ENCODE measurements at places on chromosomes 1 and 21.
A peak's percentile ranks its signal among the peaks of the same experiment; 100 is the strongest.

DNA sequence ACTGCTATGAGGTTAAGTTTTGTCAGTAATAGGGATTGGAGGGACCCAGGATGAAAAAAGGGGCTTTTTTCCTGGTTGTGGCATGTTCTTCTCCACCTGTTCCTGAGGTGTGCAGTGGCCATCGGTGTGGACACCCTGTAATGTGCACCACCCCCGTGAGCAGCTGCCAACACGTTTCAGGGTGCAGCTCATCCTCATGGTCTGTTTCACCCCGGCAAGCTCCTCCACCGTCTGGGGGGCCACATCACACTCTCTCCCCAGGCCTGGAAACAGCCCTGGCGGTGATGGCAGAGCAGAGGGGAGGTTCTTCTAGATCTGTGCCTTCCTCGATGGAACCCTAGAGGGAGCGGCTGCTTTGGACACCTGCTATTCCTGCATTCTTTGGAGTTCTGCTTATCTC is 435.4 kb downstream of the MATN1 start:
- no peak for DNase-seq

DNA sequence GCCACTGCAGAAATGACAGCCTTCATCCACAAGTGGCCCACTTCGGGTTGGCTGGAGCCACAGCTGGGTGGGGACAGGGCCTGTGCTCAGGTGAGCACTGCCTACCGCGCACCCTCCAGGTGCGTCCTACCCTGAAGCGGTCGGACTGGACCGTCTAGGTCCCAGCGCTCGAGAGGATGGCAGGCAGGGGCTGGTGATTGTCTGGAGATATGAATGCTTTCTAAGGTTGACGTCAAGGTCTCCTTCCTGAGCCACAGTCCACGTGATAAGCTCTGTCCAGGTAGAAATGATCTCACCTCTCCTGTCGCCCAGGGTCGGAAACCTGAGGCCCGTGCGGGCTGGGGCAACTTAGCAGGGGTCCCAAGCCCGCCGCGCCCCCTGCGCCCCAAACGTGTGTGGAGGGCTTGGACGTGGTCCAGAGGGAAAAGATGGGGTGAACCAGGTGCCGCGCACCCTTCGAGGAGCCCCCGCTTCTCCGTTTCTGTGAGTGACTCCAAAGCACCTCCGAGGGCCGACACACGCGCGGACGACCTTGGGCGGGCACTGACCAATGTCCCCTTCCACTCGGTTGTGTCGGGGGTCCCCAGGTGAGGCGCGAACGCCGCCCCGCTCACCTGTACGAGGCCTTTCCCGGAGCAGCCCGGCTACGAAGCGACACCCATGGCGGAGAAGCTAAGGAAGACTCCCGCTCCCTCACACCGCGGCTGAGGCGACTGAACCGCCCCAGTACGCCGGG is 853 bp upstream of the DOP1B start:
- DNase-seq = no peak

DNA sequence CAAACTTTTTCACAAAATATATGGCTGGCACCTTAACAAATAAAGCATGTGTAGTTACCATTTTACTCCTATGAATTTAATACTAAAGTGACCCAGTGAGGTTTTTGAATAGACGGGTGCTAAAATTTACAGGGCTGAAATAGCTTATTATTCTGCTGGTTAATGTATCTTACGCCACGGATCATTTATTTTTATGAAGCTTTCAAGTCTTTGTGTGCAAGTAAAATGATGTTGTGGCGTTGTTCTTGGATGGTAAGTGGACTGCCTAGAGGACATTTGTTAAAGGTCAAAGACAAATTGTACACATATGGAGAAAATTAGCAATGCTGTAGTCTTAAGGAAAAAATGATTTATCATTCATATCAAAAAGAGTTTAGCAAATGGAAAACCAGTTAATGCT is 22.8 kb downstream of the INSL5 start:
- no peak for DNase-seq

DNA sequence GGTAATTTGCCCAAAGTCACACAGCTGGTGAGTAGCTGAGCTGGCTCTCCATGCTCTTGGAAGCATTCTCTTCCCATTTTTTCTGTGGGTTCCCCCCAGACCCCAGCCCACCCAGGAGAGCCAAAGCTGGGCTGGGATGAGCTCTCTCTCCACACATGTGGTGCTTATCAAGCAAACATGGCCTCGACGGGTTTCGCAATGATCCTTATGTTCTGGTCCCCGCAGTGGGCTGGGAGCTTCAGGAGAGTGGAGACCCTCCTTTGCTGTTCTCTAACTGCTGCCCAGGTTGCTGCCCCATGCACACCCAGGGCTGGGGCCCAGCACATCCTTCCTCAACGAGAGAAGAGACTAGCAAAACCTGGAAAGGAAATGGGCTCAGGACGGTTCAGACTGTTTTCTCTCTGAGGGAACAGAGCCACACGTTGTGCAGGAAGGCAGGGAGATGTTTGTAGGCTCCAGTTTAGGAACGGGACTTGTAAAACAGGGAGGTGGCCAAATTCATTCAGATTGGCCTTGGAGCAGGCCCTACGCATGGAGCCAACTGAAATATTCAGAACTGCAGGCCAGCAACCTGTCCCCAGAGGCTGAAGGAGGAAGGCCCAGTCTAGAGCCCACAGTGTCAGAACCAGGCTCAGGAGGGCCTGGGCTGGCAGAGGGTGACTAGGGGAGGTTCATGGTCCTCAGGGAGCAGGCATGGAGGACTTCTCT is 27.2 kb upstream of the CSF1 start:
- no peak for DNase-seq

GRCh38 chr1:234989019-234989418 is 139.6 kb downstream of the TOMM20 start:
- DNase-seq = no peak

GRCh38 chr1:42430286-42431135 is 25.3 kb downstream of the ZMYND12 start:
- no peak for DNase-seq

- DNase-seq = no peak
Observed at GRCh38 chr1:234768171-234768568, 158.2 kb upstream of the IRF2BP2 start.

DNA sequence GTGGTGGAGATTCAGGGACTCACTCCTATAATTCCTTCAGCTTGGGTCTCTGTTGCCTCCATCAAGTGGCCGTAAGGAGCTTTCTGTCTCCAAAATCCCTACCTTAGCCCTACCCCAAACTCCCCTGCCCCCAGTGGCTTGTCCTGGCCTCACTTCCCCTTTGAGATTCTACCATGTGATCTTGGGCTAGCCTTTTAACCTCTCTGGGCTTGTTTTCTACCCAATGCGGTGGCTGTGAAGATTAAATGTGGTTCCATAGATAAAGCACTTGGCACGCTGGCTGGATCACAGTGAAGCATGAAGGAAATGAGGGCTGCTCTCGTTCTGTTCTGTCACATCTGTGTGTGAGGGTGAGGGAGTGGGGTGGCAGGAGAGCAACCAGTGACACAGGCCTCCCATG is 43.6 kb downstream of the FAAH start:
- no peak for DNase-seq

GRCh38 chr1:43351421-43352350 is 7.1 kb upstream of the CDC20 start:
- no peak for DNase-seq

DNA sequence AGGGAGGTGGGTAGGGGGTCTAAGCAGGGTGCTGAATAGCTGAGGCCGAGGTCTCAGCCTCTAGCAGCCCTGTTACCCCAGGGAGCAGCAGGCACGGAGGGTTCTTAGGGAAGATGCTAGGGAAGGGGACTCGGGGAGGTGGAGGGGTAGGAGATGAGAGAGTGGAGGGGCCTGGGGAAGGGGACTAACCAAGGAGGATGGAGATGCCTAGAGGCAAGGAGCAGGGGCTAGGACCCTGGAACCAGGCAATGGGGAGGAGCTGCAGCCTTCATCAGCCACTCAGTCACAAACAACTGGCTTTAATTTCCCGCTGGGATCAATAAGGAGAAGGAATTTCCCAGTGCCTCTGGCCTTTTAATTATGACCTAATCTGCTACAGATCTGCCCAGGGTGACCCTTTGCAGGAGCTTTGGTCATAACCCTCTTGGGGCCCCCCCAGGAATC is 2.9 kb upstream of the CRABP2 start:
- no peak for DNase-seq

DNA sequence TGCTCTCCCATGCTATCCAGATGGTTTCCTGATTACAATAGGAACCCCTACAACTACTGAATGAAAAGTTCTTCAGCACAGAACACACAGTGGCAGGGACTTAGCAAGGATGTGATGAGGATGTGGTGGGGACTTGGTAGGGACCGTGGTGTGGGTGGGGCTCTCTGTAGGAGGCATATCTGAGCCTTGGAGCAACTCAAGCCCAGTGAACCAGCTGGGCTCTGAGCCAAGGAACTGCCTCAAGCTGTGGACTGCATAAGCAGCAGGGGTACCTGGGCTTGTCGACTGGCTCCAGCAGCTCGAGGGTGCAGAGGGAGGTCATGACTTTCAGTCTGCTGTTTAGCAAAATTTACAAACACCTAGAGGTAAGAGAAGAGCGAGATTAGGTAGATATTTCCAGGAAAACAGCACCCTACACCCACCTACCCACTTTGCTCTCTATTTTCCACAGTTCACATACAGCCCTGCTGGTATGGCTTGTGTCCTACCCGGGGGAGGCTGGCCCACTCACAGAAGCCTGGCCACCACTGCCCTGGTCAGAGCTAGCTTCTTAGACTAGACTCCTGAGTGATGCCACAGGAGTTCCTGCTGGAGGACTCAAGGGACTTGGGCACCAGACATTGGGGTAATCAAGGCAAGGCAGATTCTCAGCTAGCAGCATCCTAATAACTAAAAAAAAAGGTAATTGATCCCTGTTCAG is 86.8 kb upstream of the GCLM start:
- DNase-seq = no peak

GRCh38 chr1:93602101-93602500 is 79.5 kb downstream of the BCAR3 start:
- DNase-seq = no peak

GRCh38 chr1:9294405-9294773 is 1.7 kb downstream of the SPSB1 start:
- DNase-seq = no peak

DNA sequence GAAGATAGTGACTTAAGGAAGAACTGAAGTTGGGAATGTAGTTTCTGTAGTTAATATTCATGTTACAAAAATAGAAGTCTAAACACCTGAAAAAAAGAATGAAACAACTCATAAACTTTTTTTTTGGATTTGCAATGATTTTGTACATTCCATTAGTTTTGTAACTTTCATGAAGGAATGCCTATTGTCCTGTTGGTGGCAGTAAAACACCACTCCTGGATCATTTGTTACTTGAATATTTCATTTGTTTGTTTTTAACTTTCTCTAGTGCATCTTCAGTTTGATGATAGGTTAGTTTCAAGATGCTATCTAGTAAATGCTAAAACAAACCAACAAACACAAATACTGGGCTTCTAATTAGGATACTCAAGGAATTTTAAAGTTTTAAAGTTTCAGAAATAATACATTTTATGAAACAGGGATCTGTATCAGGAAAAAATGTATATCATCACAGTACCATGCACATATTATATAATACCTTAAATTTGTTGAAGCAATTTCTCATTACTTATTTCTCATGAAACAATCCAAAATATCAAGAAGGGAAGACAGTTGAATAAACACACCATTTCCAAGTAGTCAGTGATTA is 229.7 kb upstream of the CACYBP start:
- DNase-seq = peak; percentile 55

DNA sequence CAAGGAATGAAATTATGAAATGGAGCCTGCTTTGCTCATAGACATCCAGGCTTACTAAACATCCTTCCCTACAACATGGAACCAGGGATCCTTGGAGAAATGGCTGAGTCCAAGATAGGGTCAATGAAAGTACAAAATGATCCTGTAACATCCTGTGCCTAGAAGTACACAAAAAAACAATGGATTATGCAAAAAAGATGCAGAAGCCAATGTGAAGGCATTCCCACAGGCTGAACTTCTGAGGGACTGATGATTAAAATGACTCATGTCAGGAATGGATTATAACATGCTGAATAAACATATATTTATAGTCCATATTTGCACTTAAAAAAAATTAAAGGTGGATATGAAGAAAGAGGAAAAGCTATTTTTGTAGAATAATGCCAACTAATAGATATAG is 10.4 kb upstream of the HOOK1 start:
- no peak for DNase-seq

DNA sequence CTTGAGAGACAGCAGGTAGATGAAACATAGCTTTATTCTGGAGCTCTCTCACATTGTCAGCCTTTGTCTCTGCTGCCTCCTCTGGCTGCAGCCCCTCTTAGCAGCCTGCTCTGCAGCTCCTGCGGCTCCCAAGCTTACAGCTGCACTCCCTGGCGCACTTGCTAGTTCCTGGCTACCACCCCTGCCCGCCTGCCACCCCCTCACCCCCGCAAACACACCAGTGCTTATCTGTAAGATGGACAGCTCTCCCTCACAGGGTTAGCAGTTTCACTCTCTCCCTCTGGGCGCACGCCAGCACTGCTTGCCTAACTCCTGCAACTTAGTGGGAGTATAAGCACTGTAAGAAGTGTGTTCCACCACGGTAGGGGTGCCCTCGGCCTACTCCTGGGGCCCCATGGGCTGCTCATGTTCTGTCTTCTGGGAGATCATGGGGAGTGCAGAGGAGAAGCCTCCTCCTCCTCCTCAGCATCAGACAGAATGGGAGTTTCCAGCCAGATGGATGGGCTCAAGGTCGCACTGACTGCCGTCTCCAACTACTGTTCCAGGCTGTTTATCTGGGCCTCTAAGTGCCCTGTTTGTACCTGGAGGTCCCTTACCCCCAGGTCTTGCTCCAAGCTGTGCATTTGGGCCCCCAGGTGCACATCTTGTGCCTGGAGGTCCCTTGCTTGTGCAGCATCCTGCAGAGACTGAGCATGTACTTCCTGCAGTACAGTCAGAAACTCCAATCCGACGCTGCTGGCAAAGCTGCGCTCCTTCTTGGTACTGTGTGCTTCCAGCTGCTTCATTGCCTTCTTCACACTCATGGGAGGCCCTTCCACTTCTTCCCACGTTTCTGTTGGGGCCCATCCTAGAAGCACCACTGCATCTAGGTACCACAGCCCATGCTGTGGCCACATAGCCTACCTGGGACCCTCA is 1388.1 kb downstream of the AMY1C start:
- no peak for DNase-seq

- no peak for DNase-seq
Observed at GRCh38 chr1:25971066-25971810, 26.6 kb downstream of the PAFAH2 start.

GRCh38 chr1:200642481-200642880 is 21.9 kb upstream of the KIF14 start:
- DNase-seq = no peak

GRCh38 chr1:232292818-232293217 is 337.1 kb downstream of the SIPA1L2 start:
- no peak for DNase-seq

DNA sequence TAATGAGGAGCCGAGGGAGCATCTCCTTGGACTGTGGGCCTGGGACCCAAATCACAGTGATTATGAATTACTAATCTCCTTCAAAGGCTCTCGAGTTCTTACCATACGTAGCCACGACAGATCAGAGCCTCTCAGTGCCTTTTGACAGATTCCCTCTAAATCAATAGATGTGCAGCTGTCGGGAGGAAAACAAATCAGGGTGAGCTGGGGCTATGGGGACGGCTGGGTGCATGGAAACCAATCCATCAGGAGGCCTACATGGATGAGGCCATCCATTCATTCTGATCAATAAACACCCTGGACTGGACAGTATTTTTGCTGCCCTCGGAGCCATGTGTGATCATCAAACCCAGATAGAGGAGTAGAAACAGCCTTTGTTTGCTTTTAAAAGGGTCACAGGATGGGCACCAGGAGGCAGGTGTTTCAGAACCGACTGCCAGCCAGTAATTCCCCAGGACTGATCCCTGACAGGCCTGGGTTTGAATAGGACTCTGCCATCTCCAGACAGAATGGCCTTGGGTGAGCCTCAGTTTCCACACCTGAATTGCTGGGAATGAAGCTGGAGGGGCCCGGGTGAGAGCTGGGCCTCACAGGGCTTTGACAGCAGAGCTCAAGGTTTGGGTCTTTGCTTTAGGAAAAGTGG is 532.8 kb downstream of the MATN1 start:
- DNase-seq = no peak

All from NCI-H1048 (cell line).